ENCODE measurements at places on chromosomes 5 and 9. TPM values are rescaled to one million over a fixed set of nuclear protein-coding genes. Genes with fewer than 3 reads are reported as not detected.
A peak's percentile ranks its signal among the peaks of the same experiment; 100 is the strongest.

- DNase-seq = no peak
Measured at GRCh38 chr9:73135394-73135793, 16.3 kb upstream of the ANXA1 start.

TXNDC8 gene
- not detected for total RNA-seq

IL3 gene
- total RNA-seq = not detected

DNA sequence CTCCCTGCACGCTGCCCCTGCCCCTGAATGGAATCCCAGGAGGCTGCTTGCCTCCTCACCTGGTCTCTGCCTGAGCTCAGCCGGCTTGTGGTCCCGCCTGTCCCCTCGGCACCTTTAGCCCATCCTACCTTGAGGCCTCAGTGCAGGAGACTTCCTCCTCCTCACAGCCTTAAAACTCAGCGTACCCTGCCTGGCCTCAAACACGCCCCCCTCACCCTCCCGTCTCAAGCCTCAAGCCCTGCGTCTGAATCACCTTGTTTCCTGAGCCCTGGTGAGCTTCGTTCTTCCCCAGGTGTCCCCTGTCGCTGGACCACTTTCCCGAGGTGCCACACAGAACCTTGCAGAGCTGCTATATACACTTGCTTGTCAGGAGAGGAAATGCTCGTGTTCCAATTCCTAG lies 110.2 kb upstream of the SPIN1 start:
- no peak for DNase-seq

- no peak for DNase-seq
Measured at GRCh38 chr5:169013208-169013728, 287.7 kb downstream of the SLIT3 start.

TUT7 gene
- 11.5 TPM for total RNA-seq

DNA sequence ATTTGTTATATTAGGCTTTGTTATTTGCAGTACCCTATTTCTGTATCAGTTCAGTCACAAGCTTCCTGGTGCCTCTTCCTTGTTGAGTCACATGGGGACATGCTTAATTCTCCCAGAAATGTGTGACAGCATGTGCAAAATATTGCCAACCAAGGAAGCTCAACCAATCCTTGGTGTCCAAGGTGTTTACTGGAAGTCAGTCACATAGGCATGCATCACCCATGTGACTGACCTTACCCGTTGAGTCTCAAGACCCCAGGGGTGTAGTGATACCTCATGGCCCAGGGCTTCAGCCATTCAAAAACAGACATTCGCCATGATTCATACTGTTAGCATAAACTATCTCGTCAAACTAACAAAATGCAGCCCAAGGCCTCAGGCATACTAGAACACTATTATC lies 9.3 kb upstream of the ANKDD1B start:
- DNase-seq = peak; percentile 5

DNA sequence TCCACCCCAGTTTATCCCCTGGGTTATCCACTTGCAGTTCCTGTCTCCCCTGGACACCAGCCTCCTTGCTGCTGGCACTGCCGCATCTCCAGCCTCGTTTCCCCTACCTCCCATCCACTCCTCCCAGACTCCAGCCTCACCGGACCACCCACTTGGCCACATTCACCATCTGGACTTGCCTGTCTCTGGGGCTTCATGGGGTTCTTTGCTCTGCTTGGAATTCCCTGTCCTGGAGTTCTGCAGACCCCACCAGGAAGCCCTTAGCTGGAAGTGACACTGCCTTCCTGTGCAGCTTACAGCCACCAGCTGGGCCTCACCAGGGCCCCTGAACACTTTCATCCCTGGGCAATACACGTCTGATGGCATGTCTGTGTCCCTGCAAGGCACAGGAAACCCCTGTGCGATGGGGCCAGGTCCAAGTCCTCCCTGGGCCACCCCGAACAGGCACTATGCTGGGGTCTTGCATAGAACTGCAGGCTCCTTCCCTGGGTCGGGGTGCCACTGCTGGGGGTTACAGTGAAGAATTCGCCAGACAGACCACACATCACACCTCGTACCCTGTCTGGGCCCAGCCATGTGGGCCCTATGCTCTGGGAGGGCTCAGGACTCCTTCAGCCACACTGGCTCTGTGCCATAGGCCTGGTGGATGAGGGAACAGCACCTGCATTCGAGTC lies 3.0 kb downstream of the FLT4 start:
- no peak for DNase-seq

BAAT gene
- total RNA-seq = 0.03 TPM

C1QTNF3 gene
- total RNA-seq = not detected

DNA sequence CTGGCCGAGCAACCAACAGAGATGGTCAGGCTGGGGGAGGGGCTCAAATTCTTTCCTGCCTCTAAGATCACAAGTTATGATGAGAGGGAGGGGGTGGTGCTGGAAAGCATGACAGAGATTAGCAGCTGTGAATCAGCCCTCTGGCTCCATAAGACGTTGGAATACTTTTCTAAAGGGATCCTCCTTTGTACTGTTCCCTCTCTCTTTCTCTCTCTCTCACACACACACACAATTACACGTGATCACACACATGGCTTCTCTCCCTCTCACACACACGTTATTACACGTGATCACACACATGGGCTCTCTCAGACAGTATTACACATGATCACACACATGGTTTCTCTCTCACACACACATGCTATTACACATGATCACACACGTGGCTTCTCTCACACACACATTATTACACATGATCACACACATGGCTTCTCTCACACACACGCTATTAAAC lies at the start of gene SLC45A2:
SLC45A2 (minus strand) TSS at position 23 of the 454 bp plus-strand sequence. CDS start 110 bp downstream, outside the sequence.
- no peak for DNase-seq

DNA sequence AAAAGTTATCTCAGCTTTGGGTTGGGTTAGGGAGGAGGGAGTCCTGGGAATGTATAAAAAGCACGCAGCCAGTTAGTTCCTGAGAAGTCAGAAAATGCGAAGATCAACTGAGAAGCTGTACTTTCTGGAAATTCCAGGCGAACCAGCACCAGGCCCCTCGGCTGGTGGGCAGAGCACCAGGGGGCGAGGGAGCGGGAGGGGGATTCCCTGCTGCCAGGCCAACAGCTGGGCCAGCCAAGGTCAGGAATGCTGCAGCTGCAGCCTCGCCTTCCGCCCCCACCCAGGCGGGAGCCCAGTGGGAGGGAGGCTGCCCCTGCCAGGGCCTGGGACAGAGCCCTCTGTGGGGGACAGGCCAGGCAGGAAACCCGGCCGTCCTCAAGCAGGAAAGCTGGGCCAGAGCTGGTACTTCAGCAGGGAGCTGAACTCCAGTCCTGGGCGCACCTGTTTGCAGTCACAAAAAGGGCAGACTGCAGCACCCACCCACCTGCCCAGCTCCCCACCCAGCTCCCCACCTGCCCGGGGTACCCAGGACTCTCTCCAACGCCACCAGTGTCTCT lies 35.5 kb downstream of the VAV2 start:
- DNase-seq = no peak

GRCh38 chr5:170818232-170818631 lies 34.7 kb downstream of the GABRP start:
- no peak for DNase-seq

DNA sequence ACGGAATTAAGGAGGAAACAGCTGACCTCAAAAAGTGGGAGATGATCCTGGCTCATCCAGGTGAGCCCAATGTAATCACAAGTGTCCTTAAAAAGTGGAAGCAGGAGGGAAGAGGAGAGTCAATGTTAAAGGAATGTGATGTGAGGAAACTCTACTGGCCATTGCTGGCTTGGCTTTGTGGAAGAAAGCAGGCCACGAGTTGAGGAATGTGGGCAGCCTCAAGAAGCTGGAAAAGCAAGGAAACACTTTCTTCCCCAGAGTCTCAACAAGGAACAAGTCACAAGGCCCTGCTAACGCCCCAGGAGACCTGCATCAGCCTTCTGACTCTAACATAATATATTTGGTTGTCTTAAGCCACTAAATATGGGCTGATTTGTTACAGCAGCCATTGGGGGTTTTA lies 252.8 kb downstream of the PSAT1 start:
- no peak for DNase-seq

PTGS1 gene
- 0.07 TPM for total RNA-seq

PPIC gene
- total RNA-seq = 17.9 TPM

DNA sequence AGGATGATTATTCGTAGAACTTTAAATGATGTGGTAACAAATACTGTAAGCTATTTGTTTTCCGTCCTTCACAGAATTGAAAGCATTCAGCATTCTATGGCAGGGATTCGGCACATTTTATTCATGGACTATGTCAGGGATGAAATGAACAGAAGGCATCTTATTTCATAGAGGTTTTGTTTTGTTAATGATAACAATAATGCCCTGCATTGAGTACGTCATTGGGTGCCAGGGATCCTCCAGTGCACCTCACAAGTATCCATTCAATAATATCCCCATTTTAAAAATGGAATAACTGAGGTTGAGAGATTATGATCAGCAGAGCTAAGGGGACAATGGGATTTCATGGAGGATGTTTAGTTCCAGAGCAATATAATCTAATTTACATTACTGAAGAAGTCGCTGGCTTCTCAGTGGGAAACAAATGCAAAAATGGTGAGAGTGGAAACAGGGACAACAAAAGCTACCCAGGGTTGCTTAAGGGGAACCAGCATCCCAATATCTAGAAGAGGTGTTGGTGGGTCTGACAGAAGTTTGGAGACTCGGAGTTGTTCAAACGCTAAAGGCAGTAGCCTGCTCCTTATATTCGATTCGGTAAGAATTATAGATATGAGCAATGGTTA lies 985.7 kb upstream of the WWC1 start:
- no peak for DNase-seq

DNA sequence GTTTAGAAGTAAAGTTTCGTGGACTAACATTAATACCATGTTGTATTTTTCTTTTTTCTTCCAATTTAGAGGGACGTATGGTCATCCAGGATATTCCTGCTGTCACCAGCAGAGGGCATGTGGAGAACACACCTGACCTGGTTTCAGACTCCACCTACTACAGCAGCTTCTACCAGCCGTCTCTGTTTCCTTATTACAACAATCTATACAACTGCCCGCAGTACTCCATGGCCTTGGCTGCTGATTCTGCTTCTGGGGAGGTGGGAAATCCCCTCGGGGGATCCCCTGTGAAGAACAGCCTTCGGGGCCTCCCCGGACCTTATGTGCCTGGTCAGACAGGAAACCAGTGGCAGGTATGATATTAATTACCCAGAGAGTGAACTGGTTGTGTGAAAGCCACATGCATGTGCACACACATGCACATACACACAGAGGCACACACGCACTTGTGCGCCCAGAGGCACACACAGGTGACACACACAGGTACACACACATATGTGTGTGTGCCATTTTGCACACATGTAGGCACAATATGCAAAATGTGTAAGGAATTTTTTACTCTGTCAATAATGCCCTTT lies 52.4 kb downstream of the DMRT1 start:
- DNase-seq = peak; percentile 43

- DNase-seq = no peak
Measured at GRCh38 chr9:124788542-124789217, 11.7 kb downstream of the OLFML2A start.

GRCh38 chr5:143024228-143024920 lies 254.2 kb downstream of the ARHGAP26 start:
- DNase-seq = no peak

GRCh38 chr5:171418316-171418981 lies 998 bp upstream of the FGF18 start:
- DNase-seq = peak; percentile 77

GRCh38 chr5:95763941-95764340 lies 32.8 kb downstream of the RHOBTB3 start:
- DNase-seq = no peak

GRCh38 chr9:128683340-128684064 lies 5.5 kb upstream of the SET start:
- DNase-seq = peak; percentile 29

GRCh38 chr5:82673057-82673809 lies 395.1 kb upstream of the RPS23 start:
- DNase-seq = no peak

- DNase-seq = no peak
Measured at GRCh38 chr9:75588808-75589207, 301.7 kb upstream of the PCSK5 start.

DNA sequence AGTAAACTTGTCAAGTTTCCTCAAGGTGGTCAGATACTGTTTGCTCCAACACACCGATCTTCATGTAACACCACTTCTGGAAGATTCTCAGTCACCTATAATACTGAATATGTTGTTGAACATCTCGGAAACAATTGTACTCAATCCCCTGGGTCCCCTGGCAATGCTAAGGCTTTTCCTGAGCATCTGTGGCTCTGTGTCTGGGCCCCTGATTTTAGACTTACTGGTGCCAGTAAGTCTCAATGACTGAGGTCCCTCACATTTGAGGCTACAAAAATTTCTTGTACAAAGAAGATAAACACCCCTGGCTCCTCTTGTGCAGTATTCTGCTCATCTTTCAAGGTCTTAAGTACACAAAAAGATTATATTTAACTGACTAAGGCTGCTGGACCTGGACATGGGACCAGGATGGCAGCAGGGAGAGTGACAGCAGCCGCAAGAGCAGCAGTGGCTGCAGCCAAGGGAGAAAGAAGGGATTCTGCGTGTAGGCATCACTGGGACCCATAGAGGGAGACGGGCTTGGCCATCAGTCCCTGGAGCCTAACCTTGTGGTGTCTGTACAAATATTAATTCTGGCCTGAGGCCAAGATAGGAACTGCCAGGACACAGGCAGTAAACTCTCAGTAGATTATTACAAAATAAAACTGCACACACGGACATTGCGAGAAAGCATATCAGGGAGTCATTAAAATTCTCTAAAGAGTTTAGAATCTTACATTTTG lies 49.0 kb upstream of the TNPO1 start:
- DNase-seq = peak; percentile 15

DNA sequence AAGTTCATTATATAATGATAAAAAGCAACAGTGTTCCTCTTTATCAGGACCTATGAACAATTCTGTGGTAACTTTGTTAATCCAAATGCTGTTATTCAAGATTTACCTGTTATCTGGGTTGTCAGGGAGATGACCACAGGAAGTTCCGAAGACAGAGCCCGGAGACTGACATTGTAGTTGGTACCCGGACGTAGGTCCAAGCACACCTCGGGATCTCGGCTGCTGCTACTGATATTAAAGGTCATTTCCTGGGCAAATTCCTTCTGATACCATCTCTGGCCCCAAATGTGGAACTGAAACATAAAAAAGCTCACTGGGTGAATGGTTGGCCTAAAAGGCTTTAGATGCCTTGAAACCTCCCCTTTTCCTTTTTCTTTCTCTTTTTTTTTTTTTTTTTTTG lies 96.7 kb downstream of the SUSD1 start:
- DNase-seq = no peak

C9orf50 gene
- not detected for total RNA-seq

C5orf52 gene
- total RNA-seq = not detected

DNA sequence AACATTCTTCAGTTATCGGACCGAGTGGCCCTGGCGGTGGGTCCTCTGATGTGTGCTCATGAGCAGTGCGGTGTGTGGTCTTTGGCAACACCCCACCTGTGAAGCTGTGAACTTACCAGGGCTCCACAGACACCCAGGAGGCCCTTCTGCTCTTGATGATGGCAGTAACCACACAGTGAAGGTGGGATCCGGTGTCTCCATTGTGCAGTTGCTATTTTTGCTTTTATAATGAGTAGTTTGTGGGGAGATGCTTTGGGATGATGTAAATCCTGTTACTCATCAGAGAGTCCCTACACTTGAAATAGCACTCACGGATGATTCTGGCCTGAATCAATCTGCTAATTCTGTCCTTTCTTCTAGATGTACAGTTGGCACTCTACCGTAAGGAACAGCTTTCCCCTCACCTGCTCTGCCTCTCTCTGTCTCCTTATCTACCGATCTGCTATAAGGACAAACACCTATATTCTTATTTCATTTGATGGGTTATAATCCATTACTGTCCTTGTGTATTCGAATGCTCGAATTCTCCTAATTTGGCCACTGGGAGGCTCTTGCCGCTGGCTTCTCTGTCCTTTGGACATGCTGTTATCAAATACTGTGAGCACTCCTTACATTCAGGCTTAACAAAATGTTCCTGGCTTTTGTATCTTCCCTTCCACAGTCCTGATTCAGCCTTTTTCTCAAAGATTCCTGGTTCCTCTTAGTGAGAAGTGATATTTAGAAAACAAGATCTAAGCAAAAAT lies 20.2 kb downstream of the ATPSCKMT start:
- peak; percentile 98 for DNase-seq

Data from HT1080 (cell line).